ENCODE measurements at places on chromosomes 11 and 22. TPM values are rescaled to one million over a fixed set of nuclear protein-coding genes. Genes with fewer than 3 reads are reported as not detected.

OR5W2 gene
- total RNA-seq: not detected

DNA sequence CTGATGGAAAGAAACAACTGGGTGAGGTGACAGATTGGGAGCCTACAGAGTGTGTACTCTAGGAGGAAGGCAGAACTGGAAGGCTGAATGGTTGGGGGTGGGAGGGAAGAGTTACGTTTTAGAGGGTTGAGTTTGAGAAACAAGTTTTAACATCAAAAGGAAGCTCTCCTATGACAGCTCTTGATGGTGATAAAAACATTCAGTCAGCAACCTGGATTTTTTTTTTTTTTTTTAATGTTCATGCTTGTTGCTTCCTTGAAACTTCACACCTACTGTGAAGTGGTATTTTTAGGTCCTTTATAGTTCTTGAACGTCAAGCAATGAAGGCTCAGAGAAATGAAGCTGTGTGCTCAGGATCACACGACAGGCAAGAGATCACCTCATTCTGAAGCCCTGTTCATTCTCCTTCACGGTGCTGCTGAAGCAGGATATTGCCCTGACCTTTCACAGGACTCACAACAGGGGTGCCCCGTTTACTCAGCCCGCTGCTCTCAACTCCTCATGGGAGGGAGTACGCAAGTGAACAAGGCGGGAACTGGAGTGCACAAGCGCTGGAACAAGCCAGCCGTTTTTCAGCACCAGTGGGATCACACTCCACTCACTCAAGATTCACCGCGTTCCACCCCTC lies 1.6 kb upstream of the TMEM109 start:
- peaks cover 11% of the 10 kb centered on the region for H3K4me1 ChIP-seq
- no peak overlapping the region for H3K4me3 ChIP-seq
- H3K36me3 ChIP-seq: no peaks in the 10 kb centered on the region
- no peaks in the 10 kb centered on the region for H3K27me3 ChIP-seq

CYP2D6 gene
- total RNA-seq: 0.15 TPM

PAX6 gene
- not detected for total RNA-seq

EHF gene
- 1.3 TPM for total RNA-seq

- H3K4me1 ChIP-seq: no peaks in the 10 kb centered on the region
- no peak for DNase-seq
- H3K4me3 ChIP-seq: no peak overlapping the region
- no peak overlapping the region for H3K27ac ChIP-seq
- no peaks in the 10 kb centered on the region for H3K27me3 ChIP-seq
Observed at GRCh38 chr11:15875943-15876342, 480.4 kb downstream of the SOX6 start.

DNA sequence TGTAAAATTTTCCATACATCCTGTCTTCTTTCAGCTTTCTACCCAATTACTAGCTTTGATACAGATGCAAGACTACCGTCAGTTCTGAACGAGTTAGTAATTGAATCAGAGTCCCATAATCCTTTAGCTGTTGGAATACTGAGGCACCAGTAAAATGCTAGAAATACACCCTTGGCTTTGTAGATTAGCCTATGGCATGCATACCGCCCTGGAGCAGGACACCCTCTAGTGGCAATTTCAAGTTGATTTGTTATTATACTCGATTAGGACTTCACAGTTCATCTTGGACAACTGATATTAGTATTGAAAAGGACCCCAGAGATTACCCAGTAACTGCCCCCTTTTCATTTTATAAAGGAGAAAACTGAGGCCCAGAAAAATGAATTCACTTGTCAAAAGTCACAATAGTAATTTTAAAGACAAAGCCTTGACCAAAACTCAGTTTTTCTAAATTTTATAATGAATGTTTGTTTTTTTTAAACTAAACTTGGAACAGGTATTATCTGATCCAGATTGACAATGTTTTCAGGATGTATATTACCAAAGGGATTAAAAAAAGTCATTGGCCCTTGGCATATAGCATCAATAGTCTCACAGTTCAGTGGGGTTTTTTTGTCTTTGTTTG lies 72.6 kb downstream of the HIPK3 start:
- H3K4me1 ChIP-seq: peaks cover 66% of the 10 kb centered on the region
- no peak overlapping the region for H3K4me3 ChIP-seq
- no peak for DNase-seq
- no peaks in the 10 kb centered on the region for H3K36me3 ChIP-seq

DNA sequence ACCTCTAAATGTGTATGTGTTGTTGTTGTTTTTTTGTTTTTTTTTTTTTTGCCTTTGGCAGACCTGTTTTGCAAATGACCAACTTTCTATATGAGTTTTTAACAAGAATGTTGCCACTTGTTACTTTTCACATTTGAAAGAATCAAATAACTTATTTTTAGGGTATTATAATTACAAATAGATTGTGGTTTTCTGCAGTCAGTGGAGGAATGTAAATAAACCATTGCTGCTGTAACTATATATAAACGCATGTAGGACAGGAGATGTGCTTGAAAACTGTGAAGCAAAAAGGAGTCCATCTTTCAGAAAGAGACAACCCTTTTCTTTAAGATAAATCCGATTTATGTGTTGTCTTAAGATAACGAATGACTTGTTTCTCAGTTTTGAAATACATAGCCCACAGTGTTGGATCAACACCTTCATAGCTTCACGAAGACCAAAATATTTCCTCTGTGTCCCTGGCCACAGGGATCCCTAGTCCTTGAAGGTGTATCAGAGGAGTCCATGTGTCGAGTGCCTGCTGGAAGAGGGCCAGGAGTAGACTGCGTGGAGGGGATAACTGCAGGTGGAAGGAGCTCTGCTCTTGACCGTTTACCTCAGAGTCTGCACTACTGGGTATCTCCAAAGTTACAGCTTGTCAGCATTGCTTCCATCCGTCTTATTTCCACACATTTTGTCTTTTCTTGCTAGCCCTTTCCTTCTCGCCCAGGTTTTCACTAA lies 24.7 kb downstream of the TNRC6B start:
- no peaks in the 10 kb centered on the region for H3K36me3 ChIP-seq
- no peak for DNase-seq
- no peak overlapping the region for H3K27ac ChIP-seq
- H3K27me3 ChIP-seq: no peaks in the 10 kb centered on the region
- no peak overlapping the region for H3K4me3 ChIP-seq

DNA sequence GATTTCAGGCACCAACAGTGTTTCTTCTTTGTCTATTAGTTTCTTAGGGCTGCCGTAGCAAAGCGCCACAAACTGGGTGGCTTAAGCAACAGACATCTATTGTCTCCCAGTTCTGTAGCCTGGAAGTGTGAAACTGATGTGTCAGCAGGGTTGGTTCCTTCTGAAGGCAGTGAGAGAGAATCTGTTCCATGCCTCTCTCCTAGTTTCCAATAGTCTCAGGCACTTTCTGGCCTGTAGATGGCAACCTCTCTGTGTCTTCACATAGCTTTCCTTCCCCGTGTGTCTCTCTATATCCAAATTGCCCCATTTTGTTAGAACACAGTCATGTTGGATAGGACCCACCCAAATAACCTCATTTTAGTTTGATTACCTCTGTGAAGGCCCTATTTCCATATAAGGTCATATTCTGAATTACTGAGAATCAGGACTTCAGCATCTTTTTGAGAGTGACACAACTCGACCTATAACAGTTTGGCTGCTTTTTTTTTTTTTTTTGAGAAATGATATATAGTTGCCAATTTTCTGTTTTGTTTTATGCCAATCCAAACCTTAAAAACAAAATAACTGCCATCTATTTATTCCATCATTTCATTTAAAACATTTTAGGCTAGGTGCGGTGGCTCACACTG lies 108.2 kb downstream of the SLC36A4 start:
- no peak overlapping the region for H3K4me3 ChIP-seq
- H3K4me1 ChIP-seq: no peaks in the 10 kb centered on the region
- DNase-seq: no peak

GRCh38 chr11:16412525-16413172 lies 56.3 kb upstream of the SOX6 start:
- H3K27ac ChIP-seq: no peak overlapping the region
- no peak overlapping the region for H3K4me3 ChIP-seq
- H3K36me3 ChIP-seq: no peaks in the 10 kb centered on the region
- peaks cover 3% of the 10 kb centered on the region for H3K4me1 ChIP-seq
- H3K27me3 ChIP-seq: no peaks in the 10 kb centered on the region
- DNase-seq: no peak

GRCh38 chr11:30984442-30984816 lies 385.1 kb downstream of the DCDC1 start:
- H3K4me3 ChIP-seq: no peak overlapping the region
- H3K27ac ChIP-seq: peak overlapping the region; percentile 57
- H3K36me3 ChIP-seq: no peaks in the 10 kb centered on the region
- DNase-seq: peak; percentile 18
- no peaks in the 10 kb centered on the region for H3K4me1 ChIP-seq

- no peak overlapping the region for H3K27ac ChIP-seq
- H3K4me1 ChIP-seq: no peaks in the 10 kb centered on the region
- no peaks in the 10 kb centered on the region for H3K36me3 ChIP-seq
- no peak overlapping the region for H3K4me3 ChIP-seq
- peaks cover 12% of the 10 kb centered on the region for H3K27me3 ChIP-seq
Observed at GRCh38 chr11:1391165-1392075, 1.7 kb downstream of the BRSK2 start.

A4GALT gene
- total RNA-seq: 30.7 TPM

DNA sequence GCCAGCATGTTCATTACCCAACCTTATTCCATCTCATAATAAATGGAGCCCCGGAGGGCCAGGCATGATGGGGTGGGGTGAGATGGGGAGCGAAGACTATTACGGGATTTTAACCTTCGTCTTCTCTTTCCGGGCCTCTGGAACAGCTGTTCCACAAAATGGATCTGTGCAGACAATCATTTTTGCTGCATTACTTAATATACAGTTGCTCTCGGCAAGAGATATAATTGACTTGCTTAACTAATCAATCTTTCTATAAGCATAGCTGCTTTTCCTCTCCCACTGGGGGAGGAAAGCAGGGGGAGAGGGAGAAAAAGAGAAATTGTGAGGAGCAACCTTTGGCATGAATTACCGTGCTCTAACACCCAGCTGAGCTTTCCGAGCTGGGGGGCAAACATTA lies 440.4 kb downstream of the BUD13 start:
- no peaks in the 10 kb centered on the region for H3K36me3 ChIP-seq
- DNase-seq: no peak
- H3K4me3 ChIP-seq: no peak overlapping the region
- peaks cover 3% of the 10 kb centered on the region for H3K27me3 ChIP-seq
- H3K27ac ChIP-seq: no peak overlapping the region

All from heart left ventricle (tissue), 16 donors.